ENCODE measurements at places on chromosomes 2 and 18.

- DNase-seq: no peak
Observed at GRCh38 chr2:17051538-17051937, 385.9 kb upstream of the CYRIA start.

DNA sequence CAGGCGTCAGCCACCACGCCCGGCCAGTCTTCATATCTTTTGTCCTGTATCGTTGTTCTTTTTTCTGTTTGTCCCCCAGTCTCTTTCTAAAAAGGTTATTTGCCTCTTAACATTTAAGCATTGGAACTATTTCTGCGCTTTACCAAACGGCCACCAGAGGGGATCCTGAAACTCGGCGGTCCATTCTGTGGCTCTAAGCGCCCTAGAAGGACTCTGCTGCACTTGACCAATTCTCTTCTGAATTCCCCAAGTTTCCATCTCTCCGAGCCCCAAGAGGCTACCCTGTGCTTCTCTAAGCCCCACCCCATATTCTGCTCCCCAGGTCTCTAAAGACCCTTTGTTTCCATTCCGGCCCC lies 33.1 kb upstream of the REG3G start:
- DNase-seq: no peak

DNA sequence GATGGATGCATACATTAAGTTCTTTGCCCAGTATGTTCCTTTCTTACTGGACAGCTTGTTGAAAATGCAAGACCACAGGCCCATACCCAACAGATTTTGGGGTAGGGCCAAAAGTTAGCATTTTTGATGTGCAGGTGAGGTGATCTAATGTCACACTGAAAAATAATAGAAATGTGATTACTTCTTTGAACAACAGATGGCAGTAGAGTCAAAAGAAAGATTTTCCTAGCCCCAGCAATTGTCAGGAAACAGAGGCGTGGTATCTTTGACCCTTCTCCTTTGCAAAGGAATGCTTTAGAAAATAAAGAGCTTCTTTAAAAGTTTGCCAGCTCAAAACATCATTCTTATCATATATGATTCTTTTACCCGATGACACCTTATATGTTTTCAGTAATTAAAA lies 343.6 kb upstream of the SYT4 start:
- DNase-seq: no peak

DNA sequence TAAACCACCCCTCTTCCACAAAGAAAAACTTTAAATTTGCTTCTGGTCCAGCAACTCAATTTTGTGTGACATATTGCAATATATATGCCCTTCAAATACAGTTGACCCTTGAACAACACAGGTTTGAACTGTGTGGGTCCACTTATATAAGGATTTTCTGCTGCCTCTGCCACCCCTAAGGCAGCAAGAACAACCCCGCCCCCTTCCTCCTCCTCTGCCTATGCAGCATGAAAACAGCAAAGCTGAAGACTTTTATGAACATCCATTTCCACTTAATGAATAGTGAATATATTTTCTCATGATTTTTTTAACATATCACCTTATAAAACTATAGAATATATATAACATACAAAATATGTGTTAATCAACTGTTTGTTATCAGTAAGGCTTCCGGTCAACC lies 58.3 kb downstream of the EML4 start:
- DNase-seq: no peak

DNA sequence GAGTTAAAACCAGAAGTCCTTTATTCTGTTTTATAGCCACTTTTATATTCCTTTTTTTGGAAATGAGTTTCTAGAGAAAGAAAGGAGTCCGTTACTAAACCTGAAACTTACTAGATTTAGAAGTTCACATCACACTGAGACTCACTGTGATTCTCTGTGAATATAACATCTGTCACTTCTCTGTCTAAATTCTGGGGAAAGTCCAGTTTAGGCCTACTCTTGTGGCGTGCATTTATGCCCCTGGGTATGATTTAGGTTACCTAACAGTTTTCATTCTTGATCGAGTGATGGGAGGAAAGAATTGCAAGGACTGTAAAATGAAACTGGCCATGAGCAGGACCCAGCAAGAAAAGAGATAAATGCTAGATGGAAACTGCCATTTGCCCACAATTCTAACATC lies 449.6 kb downstream of the SPAG16 start:
- no peak for DNase-seq

- DNase-seq: no peak
Observed at GRCh38 chr2:70686577-70687460, 81.2 kb downstream of the ADD2 start.

- peak; percentile 71 for DNase-seq
Observed at GRCh38 chr18:76686737-76687231, 135.6 kb upstream of the ZNF236 start.

DNA sequence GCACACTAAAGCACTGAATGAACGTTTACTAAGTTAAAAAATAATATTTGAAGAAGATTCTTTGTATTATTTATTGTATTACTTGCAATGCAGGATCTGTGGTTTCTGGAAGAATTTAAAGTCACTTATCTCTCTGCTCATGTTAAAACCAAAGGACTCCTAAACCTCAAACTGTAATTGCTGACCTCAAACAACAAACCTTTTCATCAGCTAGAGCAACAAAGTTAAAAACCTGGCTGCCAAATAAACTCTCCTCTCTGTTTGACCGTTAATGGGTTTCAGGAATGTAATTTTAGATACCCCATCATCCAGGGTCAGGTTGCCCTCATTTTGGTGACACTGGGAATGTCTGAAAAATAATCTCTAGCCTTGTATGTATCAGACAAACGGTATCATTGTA lies 239.1 kb downstream of the TGIF1 start:
- no peak for DNase-seq

DNA sequence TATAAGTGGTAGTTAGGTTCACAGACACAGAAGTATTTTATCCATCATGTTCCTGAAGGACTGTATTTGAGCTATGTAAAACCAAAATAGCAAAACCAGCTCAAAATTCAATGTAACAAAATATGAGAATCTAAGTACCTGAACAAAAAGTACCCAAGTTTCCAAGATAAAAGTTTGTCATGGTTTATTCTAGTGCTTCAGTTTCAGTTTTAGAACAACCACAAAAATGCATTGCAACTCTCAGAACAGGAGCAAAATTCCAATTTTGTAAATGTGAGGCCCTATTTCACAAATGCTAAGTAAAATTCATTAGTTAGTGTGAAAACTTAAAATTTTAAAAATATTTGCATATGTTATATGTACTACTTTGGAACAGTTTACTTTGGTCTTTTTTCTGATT lies 5.0 kb upstream of the ALPK2 start:
- DNase-seq: no peak

- no peak for DNase-seq
Observed at GRCh38 chr2:173248381-173248780, 106.3 kb upstream of the CDCA7 start.

DNA sequence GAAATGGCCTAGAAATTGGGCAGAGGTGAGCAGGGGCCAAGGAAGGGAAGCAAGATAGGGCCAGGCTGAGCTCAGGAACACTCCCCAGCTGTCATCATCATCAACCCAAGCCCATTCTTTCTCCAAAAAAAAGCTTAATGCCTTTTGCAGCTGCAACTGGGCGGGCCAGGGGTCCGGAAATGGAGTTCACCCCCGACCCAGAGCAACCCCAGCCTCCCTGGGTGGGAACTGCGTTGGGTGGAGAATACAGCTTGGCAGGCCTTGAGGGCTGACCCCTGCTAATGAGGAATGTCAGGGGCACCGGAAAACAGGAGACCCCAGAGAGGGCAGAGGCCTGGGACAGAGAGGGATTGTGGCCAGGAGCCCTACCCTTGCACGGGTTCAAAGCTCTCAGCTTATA lies 64.8 kb downstream of the TNS1 start:
- DNase-seq: no peak

DNA sequence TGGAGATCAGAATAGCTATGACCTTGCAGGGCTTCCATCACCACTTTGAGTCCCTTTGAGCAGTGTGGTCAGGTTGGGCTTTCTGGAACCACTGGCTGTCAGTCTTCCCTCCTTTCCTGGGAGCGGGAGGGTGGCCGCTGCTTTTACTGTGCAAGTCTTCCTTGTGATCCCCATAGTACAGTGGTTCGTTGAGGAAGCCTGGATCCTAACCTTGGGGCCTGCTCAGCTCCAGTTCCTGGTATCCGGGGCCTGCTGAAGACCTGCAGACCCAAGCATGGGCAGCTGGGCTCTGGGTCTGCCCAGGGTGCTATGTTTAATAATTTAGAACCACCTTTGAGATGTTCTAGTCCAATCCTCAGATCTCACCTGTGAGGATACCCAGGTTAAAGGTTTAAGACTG lies 104.2 kb downstream of the CLIP4 start:
- no peak for DNase-seq

GRCh38 chr2:152200101-152200500 lies 24.5 kb upstream of the STAM2 start:
- no peak for DNase-seq

GRCh38 chr2:217996361-217996760 lies 6.4 kb downstream of the TNS1 start:
- no peak for DNase-seq

DNA sequence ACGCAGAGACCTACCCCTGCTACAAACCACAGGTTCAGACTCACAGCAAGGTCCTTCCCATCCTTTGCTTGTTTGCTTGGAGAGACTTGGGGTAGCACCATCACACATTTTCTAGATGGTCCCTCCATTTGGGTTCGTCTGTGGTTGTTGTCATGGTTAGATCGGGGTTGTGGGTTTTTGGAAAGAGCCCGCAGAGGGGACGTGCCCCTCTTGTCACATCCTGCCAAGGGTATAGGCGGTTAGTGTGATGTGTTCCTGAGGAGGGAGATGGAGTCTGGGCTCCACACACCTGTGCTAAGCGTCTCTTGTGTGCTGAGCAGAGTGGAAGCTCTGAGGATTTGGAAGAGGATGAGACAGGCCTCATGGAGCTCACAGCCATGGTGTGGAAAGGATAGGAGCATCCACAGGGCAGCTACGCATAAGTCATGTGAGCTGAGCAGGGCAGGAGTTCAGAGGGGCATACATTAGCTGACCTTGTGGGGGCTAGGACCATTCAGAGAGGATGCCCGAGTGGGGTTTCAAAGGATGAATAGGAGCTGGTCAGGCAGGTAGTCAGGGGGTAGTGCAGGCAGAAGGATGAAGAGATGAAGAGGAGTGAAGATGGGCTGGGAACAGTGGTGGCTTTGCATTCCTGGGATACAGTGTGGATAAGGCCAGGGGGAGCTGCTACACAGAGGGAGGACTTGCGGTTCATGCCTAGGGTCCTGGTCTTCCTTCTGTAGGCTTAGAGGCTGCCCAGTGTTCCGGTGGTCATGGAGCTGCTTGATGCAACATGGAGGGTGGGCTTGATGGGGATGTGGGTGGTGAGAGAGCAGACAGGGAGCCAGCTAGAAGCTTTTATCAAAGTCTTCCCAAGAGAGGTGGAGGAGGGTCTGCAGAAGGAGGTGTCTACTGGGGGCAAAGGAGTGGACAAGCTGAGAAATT lies 62.9 kb downstream of the ACKR3 start:
- DNase-seq: no peak

- DNase-seq: no peak
Observed at GRCh38 chr2:28607730-28608499, 112.1 kb downstream of the PLB1 start.

- DNase-seq: no peak
Observed at GRCh38 chr18:46754188-46754587, 2.7 kb downstream of the ST8SIA5 start.

- DNase-seq: no peak
Observed at GRCh38 chr2:9738535-9739496, 104.5 kb upstream of the TAF1B start.

DNA sequence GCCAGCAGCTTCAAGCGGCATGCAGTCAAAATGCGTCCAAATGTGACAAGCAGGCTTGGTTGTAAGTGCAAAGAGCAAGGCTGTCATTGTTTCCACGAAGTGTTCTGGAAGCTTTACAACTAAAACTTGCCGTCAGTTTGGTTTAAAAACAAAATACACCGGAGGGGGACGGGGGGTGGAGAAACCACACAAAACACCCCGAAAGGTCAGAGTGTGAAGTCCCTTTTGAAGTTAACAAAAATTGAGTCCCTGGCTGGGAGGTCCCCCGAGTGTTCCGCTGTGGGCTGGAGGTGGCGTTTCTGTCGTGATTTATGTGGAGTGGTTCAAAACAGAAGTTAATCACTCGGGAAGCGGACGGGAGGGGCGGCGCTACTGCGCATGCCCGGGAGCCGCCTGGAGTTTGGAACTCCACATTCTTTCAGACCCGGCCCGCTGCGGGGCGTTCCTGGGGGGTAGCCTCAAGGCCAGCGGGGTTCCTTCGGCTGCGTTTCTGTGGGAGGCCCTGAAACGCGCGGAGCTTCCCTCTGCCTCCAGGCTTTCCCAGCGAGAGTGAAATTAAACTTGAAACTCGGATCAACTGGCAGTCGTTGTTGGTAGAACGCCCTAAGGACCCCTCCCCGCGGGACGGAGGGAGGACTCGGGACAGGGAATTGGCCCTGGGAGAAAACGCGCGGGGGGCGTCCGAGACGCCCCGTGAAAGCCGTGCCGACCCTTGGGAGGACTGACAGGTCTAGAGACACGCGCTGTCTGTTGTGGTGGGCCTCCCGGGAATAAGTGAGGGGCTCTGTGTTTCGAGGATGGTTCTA lies 1.4 kb downstream of the TGIF1 start:
- DNase-seq: peak; percentile 97

- DNase-seq: no peak
Observed at GRCh38 chr2:235988271-235989015, 179.7 kb downstream of the GBX2 start.

GRCh38 chr2:205768341-205768740 lies 86.0 kb downstream of the NRP2 start:
- no peak for DNase-seq

- peak; percentile 36 for DNase-seq
Observed at GRCh38 chr2:235779444-235779896, 285.6 kb downstream of the AGAP1 start.

- DNase-seq: no peak
Observed at GRCh38 chr2:75480971-75481836, 79.5 kb downstream of the EVA1A start.

DNA sequence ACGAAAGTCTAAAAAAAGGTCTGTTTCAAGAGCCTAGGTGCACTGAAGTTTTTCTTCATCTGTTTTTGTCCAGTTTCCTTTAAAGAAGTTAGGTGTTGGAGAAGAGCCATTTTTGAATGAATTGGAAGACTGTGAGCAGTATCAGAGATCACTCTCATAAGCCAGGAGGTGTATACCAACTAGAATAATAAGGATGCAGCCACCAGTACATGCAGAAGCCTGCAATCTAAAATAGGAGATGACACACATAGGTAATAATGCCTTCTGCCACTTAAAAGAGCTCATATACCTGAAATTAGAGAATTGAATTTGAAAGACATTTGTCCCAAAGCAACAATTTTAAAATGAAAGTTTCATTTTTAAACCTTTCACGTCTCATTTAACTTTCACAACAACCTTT lies 81.7 kb downstream of the RBMS1 start:
- no peak for DNase-seq

Data from breast epithelium (tissue), 4 donors.